SJCRH30 (cell line): ENCODE measurements at places on chromosomes 3 and 15.
A peak's percentile ranks its signal among the peaks of the same experiment; 100 is the strongest.

GRCh38 chr15:62940093-62940754 is 102.3 kb upstream of the TPM1 start:
- DNase-seq, result no peak

GRCh38 chr3:73451301-73451944 is 173.3 kb downstream of the PDZRN3 start:
- no peak for DNase-seq

DNA sequence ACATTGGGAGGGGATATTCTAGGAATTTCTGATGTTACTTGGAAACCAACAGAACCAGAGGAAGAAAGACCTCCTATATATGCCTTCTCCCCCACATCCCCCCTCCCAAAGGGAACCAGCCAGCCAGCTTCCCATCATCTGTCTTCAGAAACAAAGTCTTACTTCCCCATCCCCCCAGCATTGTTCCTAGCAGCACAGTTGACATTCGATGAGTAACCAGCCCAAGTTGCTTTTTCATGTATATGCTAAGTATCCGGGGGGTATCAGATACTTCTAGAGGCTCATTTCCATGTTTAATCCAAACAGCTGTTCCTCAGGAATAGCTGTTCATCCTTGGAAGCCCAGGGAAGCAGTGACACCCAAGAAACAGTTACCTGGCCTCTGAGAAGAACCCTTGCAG is 16.0 kb downstream of the RMDN3 start:
- no peak for DNase-seq

GRCh38 chr15:78422571-78423340 is 15.3 kb upstream of the IREB2 start:
- peak; percentile 81 for DNase-seq

- DNase-seq, result no peak
These were observed 6.0 kb downstream of the CCR2 start for GRCh38 chr3:46359733-46360493.

GRCh38 chr3:48859206-48859605 is 11.5 kb upstream of the PRKAR2A start:
- no peak for DNase-seq

- DNase-seq, result no peak
These were observed 36.5 kb downstream of the CDV3 start for GRCh38 chr3:133610031-133610430.

- no peak for DNase-seq
These were observed 29.6 kb downstream of the GADL1 start for GRCh38 chr3:30864836-30865235.

GRCh38 chr3:52395503-52395865 is 49.4 kb downstream of the SEMA3G start:
- DNase-seq, result no peak

GRCh38 chr3:113268311-113268710 is 57.0 kb downstream of the BOC start:
- peak; percentile 77 for DNase-seq

DNA sequence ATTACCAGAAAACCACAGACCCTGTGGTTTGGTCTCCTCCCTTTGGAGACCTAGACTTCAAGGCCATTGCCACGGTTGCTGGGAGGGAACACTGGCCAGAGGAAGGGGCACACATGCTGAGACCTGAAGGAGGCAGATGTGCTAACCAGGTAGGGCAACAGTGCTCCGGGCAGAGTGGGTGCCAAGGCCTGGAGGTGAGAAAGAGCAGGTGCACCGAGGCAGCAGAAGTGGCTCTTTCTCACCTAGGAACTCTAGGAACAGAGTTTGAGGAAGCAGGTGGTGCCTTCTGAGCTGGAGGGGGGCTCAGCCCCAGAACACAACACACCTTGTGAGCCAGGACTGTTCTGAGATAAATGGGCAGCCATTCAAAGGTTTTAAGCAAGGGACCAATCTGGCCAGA is 106.1 kb downstream of the MEGF11 start:
- no peak for DNase-seq

DNA sequence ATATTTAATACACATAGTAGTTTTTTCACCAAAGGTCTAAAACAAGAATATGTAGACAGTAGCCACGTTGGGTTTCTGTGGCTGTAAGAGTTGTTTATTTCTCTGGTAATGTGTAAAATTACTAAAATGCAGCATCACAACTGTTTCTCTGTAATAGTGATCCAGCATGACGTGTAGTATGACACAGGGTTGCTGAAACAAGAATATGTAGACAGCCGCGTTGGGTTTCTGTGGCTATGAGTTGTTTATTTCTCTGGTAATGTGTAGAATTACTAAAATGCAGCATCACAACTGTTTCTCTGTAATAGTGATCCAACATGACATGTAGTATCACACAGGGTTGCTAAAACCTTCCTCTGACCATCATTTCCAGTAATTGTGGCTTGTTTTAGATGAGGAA is 153.6 kb upstream of the ZNF717 start:
- peak; percentile 3 for DNase-seq

GRCh38 chr3:45688194-45688881 is 858 bp upstream of the SACM1L start:
- peak; percentile 70 for DNase-seq
